ENCODE measurements at places on chromosomes 3 and 15.

- DNase-seq, result no peak
Measured at GRCh38 chr15:41983221-41983620, 10.9 kb upstream of the EHD4 start.

- peak; percentile 73 for DNase-seq
Measured at GRCh38 chr15:76330080-76330680, 6.4 kb upstream of the ISL2 start.

DNA sequence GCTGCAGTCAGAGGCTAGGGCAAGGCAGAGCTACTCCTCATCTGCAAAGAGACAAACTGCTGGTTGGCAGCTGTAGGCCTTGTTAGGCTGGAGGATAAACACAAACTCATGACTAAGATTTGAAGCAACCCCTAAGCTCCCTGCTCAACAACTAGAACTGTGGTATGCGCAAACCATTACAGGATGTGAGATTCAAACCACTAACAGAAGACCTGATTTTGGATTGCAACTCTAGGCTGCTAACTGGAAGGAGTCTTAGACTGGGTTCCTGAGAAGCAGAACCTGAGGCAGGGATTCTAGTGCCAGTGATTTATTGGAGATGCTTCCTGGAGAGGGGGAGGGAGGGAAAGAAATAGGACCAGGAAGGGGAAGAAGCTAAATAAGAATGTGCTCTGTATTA is 22.5 kb downstream of the CCR4 start:
- DNase-seq, result no peak

- DNase-seq, result no peak
Measured at GRCh38 chr15:43390723-43391122, 19.8 kb downstream of the TUBGCP4 start.

GRCh38 chr15:52078197-52078875 is 34.2 kb downstream of the BCL2L10 start:
- DNase-seq, result no peak

GRCh38 chr3:11510356-11510755 is 133.4 kb downstream of the VGLL4 start:
- no peak for DNase-seq
